ENCODE measurements at places on chromosomes 1 and 21.

- DNase-seq, result no peak
Measured at GRCh38 chr1:180951836-180952656, 39.3 kb downstream of the KIAA1614 start.

DNA sequence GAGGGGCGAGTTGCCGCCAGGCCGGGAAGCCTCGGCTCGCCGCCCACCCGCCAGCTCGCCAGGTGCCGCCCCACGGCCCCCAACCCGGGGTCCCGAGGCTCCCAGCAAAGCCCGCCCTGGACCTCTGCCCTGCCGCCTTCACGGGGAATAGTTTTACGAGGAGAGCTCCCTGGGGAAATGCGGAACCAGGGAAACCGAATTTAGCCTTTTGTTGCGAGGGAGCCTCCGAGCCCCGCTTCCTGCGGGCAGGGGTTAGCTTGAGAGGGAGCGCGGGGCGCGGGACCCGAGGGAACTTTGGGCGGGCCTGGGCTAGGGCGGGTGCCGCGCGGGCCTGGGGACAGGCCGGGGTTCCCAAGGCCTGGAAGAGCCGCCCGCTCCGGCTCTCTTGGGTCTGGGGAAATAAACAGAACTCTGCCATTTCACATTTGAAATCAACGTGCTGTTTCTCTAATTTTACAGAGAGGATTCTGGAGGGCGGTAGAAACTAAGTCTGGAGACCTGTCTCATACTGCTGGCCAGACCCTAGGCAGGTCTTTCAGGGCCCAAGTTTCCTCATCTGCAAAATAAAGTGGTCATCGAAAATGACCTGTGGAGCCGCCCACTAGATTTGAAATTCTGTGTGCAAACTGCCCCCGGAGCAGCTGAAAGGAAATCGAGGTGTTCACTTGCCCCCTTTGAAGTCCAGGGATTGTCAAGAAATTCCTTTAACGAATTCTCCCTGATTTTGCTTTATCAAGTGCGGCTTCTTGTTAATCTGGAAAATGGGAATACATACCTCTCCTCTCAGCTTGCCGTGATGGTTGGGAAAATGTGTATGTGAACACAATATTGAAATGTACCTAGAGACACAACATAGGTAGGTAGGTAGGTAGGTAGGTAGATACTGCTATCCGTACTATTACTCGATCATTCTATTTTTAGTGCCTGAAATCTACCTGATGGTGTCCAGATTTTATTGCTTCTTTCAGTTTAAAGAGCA lies 749 bp upstream of the GLUL start:
- peak; percentile 4 for DNase-seq

DNA sequence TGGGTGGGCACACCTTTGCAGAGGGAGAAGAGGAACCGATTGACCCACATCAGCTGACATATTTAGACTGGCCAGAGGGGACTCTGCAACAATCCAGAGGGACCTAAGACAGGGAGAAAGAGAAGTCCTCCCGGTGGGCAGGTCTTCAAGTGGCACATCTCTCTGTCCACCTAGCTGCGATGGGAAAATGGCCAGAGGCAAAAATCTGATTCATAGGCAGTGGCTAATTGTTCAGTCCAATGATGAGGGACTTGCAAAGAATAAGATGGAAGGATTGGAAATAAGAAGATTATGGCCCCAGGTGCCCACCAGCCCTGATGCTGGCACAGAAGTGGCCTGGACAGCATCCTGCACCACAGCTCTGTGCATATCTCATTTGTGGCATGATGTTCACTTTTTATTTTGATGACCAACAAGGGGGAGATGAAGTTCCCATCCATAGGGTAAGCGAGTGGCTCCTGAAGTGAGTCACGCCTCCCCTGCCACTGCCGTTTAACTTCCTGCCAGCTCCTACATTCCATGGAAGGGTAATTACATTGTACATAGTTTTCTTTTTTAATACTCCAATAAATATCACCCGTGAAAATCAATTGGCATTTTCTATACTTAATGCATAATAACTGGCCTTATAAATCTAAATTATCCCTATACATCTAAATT lies 659.6 kb downstream of the MATN1 start:
- DNase-seq, result no peak

- no peak for DNase-seq
Measured at GRCh38 chr1:221806236-221806635, 64.3 kb upstream of the DUSP10 start.

DNA sequence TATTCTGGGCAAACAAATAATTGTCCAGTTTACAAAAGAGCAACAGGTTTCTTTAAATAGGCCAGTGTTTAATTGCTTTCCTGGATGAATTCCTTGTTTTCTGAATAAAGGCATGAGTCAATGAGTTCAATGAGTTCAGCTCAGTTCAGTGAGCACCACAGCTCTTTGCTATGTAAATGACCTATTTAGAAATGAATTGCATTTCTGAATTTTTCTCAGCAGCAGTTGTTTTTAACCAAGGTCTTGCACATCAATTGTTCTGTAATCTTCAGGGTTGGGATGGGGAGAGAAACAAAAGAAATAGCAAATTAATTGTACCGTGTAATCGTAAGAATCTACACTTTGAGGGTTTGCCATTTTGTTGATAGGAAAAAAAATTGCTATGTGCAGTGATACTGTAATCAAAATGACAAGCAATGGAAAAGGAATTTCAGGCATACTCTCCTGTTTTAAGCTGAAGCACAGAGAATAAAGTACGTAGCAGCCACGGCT lies 45.7 kb downstream of the MIS18A start:
- DNase-seq, result no peak

- DNase-seq, result no peak
Measured at GRCh38 chr1:213135572-213135971, 84.5 kb downstream of the RPS6KC1 start.

DNA sequence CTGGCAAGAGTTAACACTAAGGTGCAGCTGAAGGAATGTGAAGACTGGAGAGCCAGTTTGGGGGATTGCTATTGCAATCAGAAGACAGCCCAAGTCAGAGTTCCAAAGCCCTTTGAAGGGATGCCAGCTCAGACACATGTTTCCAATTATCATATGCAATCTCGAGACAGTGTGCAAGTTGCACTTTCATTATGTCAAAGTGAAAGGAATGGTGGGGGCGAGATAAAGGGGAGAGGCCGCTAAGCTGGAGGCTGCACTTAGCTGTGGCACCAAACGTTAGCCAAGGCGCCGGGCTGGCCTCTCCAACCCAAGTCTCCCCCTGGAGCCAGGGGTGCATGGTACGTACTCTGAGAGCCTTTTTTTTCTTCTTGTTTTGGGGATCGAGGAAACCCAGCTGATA lies 58.0 kb downstream of the NGF start:
- DNase-seq, result no peak

DNA sequence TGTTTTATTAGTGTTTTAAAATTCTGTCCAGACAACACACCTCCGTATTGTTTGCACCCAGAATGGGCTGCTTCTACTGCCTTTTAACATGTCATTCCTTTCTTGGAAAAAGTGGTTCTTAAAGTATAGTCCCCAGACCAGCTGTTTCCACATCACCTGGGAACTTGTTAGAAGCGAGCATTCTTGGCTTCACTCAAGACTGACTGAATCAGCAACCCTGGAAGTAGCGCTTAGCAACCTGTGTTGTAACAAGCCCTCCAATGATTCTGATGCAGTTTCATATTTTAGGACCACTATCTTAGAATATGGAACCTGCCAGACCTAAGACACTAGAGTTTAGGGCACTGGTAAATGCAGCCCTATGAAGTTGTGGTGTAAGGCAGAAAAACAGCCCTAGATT lies 6.0 kb upstream of the PPIE start:
- no peak for DNase-seq

DNA sequence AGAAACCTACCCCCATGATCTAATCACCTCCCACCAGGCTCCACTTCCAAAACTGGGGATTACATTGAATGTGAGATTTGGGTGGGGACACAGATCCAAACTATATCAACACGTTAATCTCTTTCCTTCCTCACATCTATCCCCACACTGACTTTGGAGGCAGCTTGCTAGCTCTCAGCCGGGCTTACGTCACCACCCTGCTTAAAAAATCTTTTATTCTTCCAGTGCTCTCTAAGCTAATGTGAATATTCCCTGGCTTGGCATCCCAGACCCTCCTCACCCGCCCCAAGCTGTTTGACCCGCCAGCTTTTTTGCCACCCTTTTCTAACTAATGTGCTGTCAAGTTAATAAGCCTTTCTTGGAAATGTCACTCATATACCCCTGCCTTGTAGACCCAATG lies 47.9 kb upstream of the CTPS1 start:
- no peak for DNase-seq

GRCh38 chr1:18144916-18145647 lies 37.5 kb downstream of the IGSF21 start:
- DNase-seq, result no peak

DNA sequence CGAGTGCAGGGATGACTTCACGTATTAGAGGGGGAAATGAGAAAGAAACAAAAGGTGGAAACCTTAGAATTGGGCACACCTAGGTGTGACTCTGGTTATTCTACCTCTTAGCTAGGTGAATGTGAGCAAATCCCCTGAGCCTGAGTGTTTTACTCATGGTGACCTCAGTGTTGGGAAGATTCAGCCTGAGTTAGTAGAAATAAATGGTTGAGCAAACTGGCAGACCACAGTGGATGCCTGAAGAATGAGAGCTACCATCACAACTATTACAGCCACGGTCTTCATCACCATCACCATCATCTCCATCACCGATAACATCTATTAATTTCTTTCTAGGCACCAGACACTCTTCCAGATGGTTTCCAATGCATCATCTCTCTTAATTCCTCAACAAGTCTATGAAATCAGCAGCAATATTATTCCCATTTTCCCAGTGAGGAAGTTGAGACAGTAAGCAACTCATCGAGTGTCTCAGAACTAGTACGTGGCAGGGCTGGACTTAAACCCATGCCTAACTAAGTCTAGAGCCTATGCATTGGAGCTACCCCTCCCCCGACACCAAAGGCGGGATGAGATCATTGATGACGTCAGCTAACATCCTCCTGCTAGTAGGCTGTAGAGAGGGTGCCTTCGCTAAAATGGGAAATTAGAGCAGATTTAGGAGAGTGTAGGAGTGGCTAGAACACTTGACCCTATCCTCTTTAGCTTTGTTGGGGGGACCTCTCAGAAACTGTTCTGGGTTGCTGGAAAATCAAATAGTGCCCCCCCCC lies 7.9 kb upstream of the KAZN start:
- DNase-seq, result no peak

DNA sequence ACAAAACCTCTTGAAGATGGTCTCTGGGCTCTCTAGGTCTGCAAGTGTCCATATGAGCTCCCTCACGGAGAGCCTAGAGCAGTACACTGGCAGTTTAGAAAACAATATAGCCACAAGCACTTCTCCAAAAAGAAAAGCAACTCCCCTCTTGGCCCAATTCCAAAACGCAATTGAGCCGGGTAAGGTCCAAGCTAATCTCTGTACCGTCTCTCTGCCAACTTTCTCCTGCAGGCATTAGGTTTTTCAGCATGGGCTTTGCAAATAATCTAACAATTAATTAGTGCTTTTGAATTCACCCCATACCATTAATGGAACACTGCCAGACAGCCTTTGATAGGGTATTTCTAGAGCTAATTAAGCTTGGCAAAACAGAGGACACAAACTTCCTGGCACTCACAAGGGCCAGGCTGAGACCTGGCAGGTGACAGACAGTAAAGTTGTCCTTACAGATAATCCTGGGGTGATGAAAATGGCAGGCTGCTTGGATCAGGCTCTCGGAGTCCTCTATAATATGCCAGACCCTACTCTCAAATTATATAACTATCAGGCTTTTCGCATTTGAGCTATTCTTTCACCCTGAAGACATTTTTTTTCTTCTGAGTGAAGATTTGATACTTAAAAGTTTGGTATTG lies 39.8 kb downstream of the TGFBR3 start:
- DNase-seq, result no peak

DNA sequence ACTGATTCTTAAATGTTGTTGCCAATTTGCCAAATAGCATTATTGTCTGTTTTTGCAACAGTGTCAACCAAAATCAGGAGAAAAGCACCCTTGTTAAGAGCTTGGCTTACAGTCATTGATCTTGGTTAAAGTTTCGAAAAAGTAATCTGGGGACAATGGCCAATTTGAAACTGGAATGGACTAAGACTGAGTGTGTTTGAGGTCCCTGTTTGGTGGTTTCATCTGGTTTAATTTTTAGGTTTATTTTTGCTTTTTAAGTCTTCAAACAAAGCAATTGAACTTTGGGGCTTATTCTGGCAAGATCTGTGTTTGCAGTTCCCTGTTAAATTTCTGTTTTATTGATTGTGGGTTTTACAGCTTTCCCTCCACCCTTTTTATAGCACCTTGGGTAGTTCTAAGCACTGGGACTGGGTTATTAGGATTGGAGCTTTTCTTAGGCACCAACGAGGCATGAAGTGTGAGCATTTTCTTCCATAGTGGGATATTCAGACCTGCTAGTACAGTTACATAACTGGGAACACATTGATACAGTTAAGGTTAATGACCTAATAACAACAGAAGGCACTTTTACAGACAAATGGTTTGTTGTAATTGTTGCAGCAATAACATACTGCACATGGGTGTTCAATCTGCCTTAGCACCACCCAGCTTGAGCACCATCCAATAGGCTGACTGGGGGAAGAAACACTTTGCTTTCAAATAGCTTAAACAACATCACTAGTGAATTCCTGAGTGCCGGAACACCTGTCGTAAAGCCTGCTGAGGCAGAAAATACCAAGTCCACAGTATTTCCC lies 40.6 kb upstream of the MAP10 start:
- DNase-seq, result no peak

GRCh38 chr1:211318576-211319280 lies 7.9 kb upstream of the TRAF5 start:
- no peak for DNase-seq

DNA sequence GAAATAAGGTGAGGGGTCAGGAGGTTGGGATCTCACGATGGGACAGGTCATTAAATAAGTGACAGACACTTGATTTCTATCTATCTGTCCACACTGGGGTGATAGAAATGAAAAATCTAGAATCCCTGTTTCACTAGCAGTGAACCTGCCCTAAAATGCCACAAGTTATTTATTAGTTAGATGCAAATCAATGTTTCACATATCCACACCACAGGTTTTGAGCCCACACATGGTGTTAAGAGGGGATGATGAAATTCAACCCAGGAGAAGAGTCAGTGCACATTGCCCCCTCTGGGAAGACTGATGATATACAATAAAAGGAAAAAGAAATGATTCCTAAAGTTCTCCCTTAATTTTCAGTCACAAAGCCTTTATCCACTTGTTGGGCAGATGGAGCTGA lies 10.1 kb upstream of the NTPCR start:
- DNase-seq, result no peak

- DNase-seq, result no peak
Measured at GRCh38 chr21:20737227-20737913, 260.8 kb upstream of the NCAM2 start.

DNA sequence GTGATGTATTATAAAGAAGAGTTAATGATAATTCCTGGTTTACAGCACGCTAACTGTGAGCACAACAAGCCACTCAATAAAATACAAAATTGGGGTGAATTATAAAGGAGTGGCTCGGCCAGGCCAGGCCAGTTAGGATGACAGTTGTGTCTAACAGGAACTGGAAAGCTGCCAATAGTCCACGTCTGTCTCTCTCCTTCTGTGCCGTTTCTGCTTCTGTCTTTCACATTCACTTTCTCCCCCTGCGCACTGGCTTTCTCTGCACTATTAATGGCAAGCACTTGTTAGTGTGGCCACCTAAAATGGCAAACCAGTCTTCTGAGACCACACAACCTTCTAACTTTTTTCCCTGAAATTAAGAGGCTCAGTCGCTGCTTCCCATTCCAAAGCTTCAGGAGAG lies 394.3 kb downstream of the NTNG1 start:
- no peak for DNase-seq

All from activated T-cell treated with anti-CD3 and anti-CD28 coated beads for 1 hour (primary cell).